Endothelial cell (in vitro differentiated cells): ENCODE measurements at places on chromosomes 11 and 22.
A peak's percentile ranks its signal among the peaks of the same experiment; 100 is the strongest.

GRCh38 chr11:92384802-92385201 is 160.2 kb downstream of the FAT3 start:
- peaks cover 1% of the 10 kb centered on the region for H3K4me1 ChIP-seq
- no peak overlapping the region for H3K4me3 ChIP-seq
- no peak for DNase-seq
- no peaks in the 10 kb centered on the region for H3K36me3 ChIP-seq

GRCh38 chr22:35053060-35053835 is 12.7 kb upstream of the ISX start:
- DNase-seq, result no peak
- H3K4me1 ChIP-seq, result no peaks in the 10 kb centered on the region
- H3K4me3 ChIP-seq, result no peak overlapping the region
- peaks cover under 1% of the 10 kb centered on the region for H3K27me3 ChIP-seq

- peak; percentile 30 for DNase-seq
- H3K27me3 ChIP-seq, result peaks cover 23% of the 10 kb centered on the region
- H3K27ac ChIP-seq, result no peak within 1 kb of the TSS
- H3K4me1 ChIP-seq, result peaks cover 17% of the 10 kb centered on the region
- H3K4me3 ChIP-seq, result peak within 1 kb of the TSS; percentile 87
These were observed at the start of gene TPBGL for GRCh38 chr11:75240311-75241035. TPBGL (plus strand) TSS chr11:75240774; CDS start chr11:75241050, 276 bp downstream.

DNA sequence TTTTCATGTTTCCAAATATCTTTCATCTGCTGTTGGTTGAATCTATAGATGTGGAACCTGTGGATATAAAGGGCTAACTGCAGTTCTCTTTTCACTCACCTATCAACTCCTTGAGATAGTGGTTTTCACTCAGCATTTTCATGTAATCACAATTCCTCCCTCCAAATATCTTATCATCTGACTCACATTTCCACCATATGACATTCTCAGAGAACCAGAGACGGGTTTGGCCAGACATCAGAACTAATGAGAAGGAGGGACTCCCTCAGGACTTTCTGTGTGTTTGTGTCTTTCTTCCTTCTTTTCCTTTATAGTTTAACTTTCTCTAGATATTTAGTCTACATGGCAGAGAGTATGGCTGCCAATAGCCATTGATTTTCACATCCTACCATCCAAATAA is 134.8 kb upstream of the DDI1 start:
- H3K27ac ChIP-seq, result no peak overlapping the region
- no peaks in the 10 kb centered on the region for H3K27me3 ChIP-seq
- H3K36me3 ChIP-seq, result no peaks in the 10 kb centered on the region
- H3K4me1 ChIP-seq, result peaks cover 4% of the 10 kb centered on the region
- no peak overlapping the region for H3K4me3 ChIP-seq
- no peak for DNase-seq

- H3K4me3 ChIP-seq, result no peak overlapping the region
- H3K27me3 ChIP-seq, result no peaks in the 10 kb centered on the region
- H3K27ac ChIP-seq, result no peak overlapping the region
- no peaks in the 10 kb centered on the region for H3K4me1 ChIP-seq
- H3K36me3 ChIP-seq, result no peaks in the 10 kb centered on the region
These were observed 29.8 kb upstream of the EED start for GRCh38 chr11:86214710-86215109.

DNA sequence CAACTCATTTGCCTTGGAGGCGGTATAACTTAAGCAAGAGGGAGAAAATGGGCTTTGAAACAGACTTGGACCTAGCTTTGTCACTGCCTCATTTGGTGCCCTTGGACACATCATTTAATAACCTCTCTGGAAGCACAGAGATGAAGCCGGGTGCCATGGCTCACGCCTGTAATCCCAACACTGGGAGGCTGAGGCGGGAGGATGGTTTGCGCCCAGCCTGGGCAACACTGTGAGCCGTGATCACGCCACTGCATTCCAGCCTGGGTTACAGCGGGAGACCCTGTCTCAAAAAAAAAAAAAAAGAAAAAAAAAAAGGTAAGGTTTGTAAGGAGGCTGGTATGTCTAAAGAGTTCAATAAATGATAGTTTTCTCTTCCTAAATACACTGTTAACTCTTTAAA is 806 bp downstream of the COA4 start:
- H3K36me3 ChIP-seq, result peaks cover 7% of the 10 kb centered on the region
- H3K27me3 ChIP-seq, result peaks cover 1% of the 10 kb centered on the region
- H3K4me3 ChIP-seq, result peak overlapping the region; percentile 98
- DNase-seq, result peak; percentile 8
- peak overlapping the region; percentile 94 for H3K27ac ChIP-seq

DNA sequence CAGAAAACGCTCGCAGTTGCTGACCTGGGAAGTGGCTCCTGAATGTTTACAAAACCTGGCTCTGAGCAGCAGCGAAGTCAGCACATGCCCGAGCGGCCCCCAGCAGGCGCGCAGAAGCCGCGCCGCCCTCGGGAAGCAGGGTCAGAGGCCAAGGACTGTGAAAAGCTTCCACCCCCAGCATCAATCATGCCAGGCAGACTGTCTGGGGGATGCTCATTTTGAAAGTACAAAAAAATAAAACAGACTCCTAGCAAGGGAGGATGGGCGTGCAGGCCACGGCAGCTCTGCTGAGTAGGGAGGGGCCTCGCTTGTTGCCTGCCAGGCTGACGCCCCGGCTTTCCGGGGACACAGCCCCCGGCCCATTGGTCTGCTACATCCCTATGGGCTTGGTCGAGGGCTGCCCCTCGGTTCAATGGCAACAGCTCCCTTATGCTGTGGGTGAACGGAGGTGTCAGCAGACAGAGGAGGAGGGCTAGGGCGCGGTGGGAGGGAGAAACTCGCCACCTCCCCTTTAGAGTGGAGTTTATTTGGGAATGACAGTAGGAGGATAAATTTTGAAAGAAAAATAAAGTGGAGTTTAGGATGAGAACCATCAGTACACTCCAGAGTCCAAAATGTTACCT is 37.7 kb upstream of the GNB1L start:
- DNase-seq, result no peak
- peaks cover 33% of the 10 kb centered on the region for H3K4me1 ChIP-seq
- peak overlapping the region; percentile 52 for H3K27ac ChIP-seq
- H3K36me3 ChIP-seq, result peaks cover 4% of the 10 kb centered on the region
- no peak overlapping the region for H3K4me3 ChIP-seq

DNA sequence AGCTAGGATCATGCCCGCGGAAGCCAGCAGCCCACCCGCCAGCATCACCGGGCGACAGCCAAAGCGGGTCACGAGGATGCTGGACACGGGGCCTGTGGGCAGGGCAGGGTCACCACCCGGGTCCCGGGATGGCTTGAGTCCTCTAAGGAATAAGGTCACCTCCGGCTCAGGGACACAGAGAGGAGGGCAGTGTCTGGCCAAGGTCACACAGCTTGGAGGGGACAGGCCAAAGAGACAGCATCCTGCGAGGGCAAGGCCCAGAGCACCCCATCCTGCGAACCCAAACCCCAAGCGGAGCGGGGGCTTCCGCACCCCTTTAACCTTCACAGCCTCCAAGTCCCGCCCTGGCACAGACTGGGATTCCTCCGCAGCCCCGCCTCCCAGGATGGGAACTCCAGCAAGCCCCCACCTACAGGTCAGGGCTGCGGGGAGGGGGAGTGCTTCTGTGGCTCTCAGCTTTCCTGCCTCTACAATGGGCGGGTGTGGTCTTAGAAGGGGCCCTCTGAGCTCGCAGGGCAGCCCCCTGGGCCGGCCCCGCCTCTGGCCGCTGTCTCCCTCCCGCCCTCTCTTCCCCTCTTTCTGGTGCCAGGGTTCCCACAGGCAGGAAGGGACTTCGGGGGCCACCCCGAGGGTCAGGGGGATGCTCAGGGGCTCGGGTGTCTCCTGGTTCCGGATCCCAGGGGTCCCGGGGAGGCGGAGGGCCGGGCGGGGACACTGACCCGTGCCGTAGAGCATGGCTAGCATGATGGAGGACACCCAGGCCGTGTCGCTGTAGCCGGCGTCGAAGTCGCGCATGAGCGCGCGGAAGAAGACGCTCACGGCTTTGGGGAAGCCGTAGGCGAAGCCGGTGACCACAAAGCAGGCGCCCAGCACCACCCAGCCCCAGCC is 1.8 kb downstream of the SLC16A8 start:
- peaks cover 19% of the 10 kb centered on the region for H3K27me3 ChIP-seq
- no peak overlapping the region for H3K27ac ChIP-seq

GRCh38 chr11:68436985-68437926 is 23.3 kb upstream of the PPP6R3 start:
- H3K4me1 ChIP-seq, result peaks cover 22% of the 10 kb centered on the region
- peak overlapping the region; percentile 93 for H3K27ac ChIP-seq
- peak; percentile 29 for DNase-seq

DNA sequence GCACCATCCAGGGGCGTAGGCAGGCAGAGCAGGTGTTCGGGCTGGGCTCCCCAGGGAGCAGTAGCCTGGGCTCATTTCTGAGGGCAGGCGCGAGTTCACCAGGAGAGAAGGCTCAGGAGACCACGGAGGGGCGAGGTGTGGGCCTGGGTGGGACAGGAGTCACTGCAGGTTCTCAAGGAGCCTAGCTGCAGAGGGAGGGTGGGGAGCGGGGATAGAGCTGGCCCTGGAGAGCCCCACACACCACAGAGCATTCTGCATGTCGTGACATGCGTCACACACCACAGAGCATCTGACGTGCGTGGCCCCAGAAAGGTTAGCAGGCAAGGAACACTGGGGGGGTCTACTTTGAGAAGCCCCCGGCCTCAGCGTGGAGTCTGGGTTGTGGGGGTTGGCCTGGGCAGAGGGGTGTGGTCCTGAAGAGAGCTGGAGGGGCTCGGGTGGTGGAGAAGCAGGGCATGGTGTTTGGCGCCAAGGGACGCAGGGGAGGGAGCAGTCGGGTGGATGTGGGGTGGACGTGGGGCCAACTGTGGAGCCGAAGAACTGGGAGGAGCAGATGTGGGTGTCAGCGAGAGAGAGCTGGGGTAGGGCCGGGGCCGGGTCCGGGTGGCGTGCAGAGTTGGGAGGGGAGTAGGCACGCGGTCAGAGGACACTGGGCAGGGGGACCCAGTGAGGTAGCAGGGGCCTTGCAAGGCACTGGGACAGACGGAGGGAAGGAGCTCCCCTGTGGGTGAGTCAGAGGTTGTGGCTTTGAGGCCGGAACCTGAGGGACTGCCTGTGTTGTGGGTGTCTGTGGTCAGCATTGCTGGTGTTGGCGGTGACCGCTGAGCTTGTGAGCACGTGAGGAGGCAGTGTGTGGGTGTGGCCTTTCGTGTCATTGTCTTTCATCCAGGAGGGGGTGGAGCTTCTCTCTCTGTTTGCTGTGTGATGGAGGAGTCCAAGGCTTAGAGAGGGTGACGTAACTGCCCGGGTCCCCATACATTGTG is 25.5 kb downstream of the CTTN start:
- peaks cover 5% of the 10 kb centered on the region for H3K4me1 ChIP-seq
- peaks cover 15% of the 10 kb centered on the region for H3K27me3 ChIP-seq
- peak overlapping the region; percentile 74 for H3K4me3 ChIP-seq
- peak overlapping the region; percentile 30 for H3K27ac ChIP-seq
- H3K36me3 ChIP-seq, result peaks cover 59% of the 10 kb centered on the region

DNA sequence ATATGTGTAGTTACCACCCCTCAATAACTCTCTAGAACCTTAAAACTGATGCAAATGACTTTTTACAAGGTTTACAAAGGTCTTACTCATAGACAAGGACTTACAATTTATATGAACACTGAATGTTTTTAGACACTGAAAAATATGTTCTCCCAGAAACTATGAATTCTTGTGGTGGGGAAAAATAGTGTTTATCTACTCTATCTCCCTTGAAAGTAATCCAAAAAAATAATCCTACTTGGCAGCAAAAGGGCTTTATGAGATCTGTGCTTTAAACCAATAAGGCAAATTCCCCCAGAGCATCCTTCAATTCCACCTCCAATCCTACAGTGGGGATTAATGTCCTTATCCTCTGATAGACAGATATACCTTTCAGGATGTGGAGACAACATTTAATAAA is 1984.1 kb upstream of the RAG2 start:
- no peak overlapping the region for H3K4me3 ChIP-seq
- no peaks in the 10 kb centered on the region for H3K36me3 ChIP-seq

GRCh38 chr11:125903711-125904659 is at the start of gene DDX25:
DDX25 (plus strand) TSS chr11:125904508; CDS start chr11:125904518, 10 bp downstream.
- peaks cover 6% of the 10 kb centered on the region for H3K27me3 ChIP-seq
- H3K36me3 ChIP-seq, result no peaks in the 10 kb centered on the region
- H3K4me3 ChIP-seq, result peak within 1 kb of the TSS; percentile 97
- peaks cover 15% of the 10 kb centered on the region for H3K4me1 ChIP-seq
